Stimulated activated CD4-positive, alpha-beta T cell treated with anti-CD3 and anti-CD28 coated beads, Interleukin-1b, Interleukin-23, amount 100 ng/mL, for 24 hours (primary cell): ENCODE measurements at places on chromosomes 2 and 18.

DNA sequence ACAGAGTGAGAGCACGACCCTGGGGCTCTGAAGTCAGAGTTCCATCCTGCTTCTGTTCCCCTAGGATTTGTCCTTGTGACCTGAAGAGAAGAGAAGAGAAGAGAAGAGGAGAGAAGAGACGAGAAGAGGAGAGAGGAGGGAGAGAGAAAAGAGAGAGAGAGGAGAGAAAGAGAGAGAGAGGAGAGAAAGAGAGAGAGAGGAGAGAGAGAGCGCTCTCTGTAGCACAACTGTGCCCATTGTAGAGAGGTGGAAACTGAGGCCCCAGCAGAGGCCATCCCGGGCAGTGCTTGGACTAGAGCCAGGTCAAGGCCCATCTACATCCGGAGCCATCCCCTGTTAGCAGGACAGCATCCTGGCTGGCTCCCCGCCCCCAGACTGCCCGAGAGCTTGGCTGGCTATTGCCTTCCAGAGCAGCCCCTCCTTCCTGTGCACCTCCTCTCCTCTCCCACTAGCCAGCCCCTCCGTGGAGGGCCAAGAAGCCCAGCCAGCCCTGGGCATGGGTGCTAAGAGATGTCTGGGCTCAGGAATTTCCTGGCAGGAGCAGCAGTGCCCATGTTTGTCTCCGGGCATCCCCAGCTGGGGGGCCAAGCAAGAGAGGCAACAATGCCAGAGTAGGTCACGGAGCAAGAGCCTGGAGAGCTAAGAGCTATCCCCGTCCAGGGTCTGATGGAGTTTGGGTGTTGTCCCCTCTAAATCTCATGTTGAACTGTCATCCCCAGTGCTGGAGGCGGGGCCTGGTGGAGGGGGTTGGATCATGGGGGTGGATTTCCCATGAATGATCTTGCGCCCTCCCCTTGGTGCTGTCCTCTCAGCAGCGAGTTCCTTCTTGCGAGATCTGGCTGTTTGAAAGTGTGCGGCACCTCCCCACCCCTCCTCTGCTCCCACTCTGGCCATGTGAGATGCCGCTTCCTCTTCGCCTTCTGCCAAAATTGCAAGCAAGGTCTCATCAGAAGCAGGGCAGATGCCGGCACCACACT is 18.2 kb upstream of the GPR55 start:
- DNase-seq, result no peak

DNA sequence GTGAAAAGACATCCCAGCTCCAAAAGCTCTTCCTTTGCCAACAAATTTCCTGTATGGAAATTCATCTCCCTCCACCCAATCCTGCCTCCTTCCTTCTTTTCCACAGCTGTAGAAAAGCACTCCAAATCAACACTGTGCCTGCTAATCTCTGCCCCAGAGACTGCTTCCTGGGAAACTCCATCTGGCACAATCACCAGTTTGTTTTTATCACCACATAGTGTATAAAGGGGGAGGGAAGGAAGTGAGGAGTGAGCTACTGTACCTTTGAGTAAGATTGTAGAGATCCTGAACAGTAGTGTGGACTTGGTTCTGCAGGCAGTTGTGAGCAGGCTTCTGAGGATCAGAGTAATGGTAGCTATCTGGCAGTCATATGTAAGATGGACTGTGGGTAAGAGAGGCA is 14.7 kb upstream of the FAM237A start:
- no peak for DNase-seq

- DNase-seq, result no peak
These were observed 144.4 kb upstream of the TWIST2 start for GRCh38 chr2:238703436-238703835.

DNA sequence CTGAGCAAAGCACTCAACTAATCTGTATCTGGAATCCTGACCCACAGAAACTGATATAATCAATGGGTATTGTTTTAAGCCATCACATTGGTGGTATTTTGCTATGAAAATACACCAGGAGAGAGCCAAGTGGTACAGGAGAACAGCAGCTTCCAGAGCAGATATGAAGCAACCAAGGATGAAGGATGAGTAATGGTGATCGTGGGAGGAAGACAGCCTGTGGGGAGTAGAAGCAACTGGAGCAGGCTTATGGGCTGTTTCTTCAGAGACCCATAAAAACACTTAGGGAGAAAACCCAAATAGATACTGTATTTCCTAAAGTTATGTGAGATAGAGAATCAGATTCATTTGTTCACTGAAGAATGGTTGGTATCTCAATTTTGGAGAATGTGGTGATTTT is 330.8 kb downstream of the NUP35 start:
- no peak for DNase-seq

- DNase-seq, result no peak
These were observed 53.7 kb upstream of the APCDD1 start for GRCh38 chr18:10400534-10401307.

- DNase-seq, result no peak
These were observed 65.3 kb downstream of the MYO3B start for GRCh38 chr2:170243118-170243837.

GRCh38 chr2:193929131-193929530 is 1727.9 kb upstream of the SLC39A10 start:
- DNase-seq, result no peak
